Memory B cell (primary cell): ENCODE measurements at places on chromosomes 12 and 14.

DNA sequence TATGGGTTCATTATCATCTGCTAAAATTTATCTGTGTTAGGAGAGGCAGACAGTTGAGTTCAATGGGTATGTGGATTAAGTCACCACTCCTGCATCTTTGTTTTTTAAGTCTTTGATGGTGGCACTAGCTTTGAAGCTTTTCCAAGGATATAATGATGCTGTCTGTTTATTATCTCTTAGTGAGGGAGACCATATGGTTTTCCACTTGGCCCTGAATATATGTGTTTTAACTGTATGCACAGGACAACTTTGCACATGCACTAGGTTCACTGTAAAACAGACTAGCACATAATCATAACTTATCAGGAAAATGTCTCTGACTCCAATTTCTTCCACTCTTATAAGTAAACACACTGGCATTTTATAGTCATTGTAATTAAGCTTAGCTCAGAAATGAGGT lies 8.9 kb downstream of the OR6C74 start:
- no peaks in the 10 kb centered on the region for H3K4me1 ChIP-seq
- H3K27me3 ChIP-seq: peaks cover 2% of the 10 kb centered on the region
- no peak overlapping the region for H3K27ac ChIP-seq
- no peak overlapping the region for H3K4me3 ChIP-seq
- DNase-seq: no peak
- H3K36me3 ChIP-seq: no peaks in the 10 kb centered on the region

DNA sequence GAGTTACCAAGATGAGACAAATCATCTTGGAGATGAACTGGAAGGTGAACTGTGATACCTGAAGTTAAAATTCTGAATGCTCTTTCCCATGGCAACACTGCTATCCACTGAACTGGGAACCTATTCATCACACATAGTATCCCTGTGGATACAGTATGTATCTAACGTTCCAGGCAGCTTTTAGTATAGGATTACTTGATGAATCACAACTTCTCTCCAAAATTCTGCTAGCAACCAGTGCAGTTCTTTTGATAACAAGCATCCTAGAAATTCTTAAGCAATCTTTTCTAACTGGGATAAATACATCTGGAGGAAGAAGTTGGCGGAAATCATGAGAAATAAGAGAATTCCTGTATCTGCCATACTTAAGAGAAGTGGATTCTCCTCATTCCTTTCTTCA lies 66.4 kb downstream of the PAWR start:
- H3K4me1 ChIP-seq: peaks cover 15% of the 10 kb centered on the region
- no peak overlapping the region for H3K4me3 ChIP-seq
- peaks cover 26% of the 10 kb centered on the region for H3K36me3 ChIP-seq
- DNase-seq: no peak
- H3K27ac ChIP-seq: no peak overlapping the region

GRCh38 chr12:121580959-121581685 lies at the start of gene KDM2B:
Gene KDM2B (minus strand): TSS chr12:121581023. CDS start chr12:121580911, 112 bp downstream.
- H3K4me3 ChIP-seq: peak within 1 kb of the TSS; percentile 89
- peaks cover 21% of the 10 kb centered on the region for H3K4me1 ChIP-seq
- H3K27ac ChIP-seq: peak within 1 kb of the TSS; percentile 95

GRCh38 chr14:63249092-63249491 lies 44.8 kb downstream of the RHOJ start:
- no peaks in the 10 kb centered on the region for H3K36me3 ChIP-seq
- peaks cover 9% of the 10 kb centered on the region for H3K27me3 ChIP-seq
- no peak overlapping the region for H3K4me3 ChIP-seq
- DNase-seq: no peak
- H3K27ac ChIP-seq: no peak overlapping the region
- H3K4me1 ChIP-seq: no peaks in the 10 kb centered on the region

- no peak for DNase-seq
- peaks cover 1% of the 10 kb centered on the region for H3K27me3 ChIP-seq
- H3K4me1 ChIP-seq: no peaks in the 10 kb centered on the region
- no peak overlapping the region for H3K4me3 ChIP-seq
- peaks cover 4% of the 10 kb centered on the region for H3K36me3 ChIP-seq
Measured at GRCh38 chr12:117134059-117134458, 34.8 kb upstream of the TESC start.

GRCh38 chr12:21528953-21529352 lies 2.9 kb downstream of the SPX start:
- no peak for DNase-seq

- no peak for DNase-seq
- H3K27ac ChIP-seq: no peak overlapping the region
- H3K27me3 ChIP-seq: no peaks in the 10 kb centered on the region
Measured at GRCh38 chr12:122866950-122867607, 28.8 kb downstream of the VPS37B start.

- H3K4me1 ChIP-seq: peaks cover 3% of the 10 kb centered on the region
- no peak overlapping the region for H3K27ac ChIP-seq
- H3K4me3 ChIP-seq: no peak overlapping the region
Measured at GRCh38 chr12:2413999-2414792, 361.4 kb downstream of the CACNA1C start.

- no peak for DNase-seq
- H3K4me1 ChIP-seq: no peaks in the 10 kb centered on the region
- H3K4me3 ChIP-seq: no peak overlapping the region
- no peak overlapping the region for H3K27ac ChIP-seq
- H3K27me3 ChIP-seq: peaks cover 2% of the 10 kb centered on the region
- no peaks in the 10 kb centered on the region for H3K36me3 ChIP-seq
Measured at GRCh38 chr12:114866331-114866730, 182.4 kb upstream of the TBX3 start.

DNA sequence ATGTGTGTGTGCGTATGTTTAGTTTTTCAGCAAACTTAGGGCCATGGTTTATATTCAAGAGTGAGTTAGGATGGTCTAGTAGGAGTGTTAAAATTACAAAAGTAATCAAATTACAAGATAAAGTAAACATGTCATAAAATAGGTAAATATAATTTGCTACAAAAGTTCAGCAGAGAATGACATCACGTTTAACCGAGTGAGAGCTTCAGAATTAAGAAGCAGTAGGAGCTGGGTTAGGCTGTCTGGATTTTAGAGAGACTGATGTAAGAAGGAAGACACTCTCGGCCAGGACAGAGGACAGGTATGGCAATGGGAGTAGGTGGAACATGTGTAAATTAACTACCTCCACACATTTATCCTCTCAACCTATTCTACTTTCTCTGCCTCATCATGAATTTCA lies 11.6 kb upstream of the MGST1 start:
- H3K36me3 ChIP-seq: no peaks in the 10 kb centered on the region
- H3K4me3 ChIP-seq: no peak overlapping the region
- no peak for DNase-seq
- no peaks in the 10 kb centered on the region for H3K27me3 ChIP-seq
- no peaks in the 10 kb centered on the region for H3K4me1 ChIP-seq

DNA sequence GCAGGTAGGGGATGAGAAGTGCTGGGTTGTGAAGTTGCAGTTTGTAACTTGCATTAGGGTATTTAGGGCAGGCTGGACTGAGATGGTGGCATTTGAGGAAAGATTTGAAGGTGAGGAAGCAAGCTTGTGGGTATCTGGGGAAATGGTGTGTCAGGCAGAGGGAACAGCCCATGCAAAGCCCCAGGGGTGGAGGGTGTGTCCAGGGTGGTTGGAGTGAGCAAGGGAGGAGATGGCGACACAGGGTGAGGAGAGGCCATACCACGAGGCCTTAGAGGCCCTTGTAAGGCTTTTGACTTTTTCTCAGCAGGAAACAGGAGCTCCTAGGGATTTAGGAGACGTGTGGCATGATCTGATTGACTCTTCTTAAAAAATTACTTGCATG lies 136.9 kb downstream of the NUAK1 start:
- H3K36me3 ChIP-seq: no peaks in the 10 kb centered on the region
- DNase-seq: no peak
- no peaks in the 10 kb centered on the region for H3K4me1 ChIP-seq

DNA sequence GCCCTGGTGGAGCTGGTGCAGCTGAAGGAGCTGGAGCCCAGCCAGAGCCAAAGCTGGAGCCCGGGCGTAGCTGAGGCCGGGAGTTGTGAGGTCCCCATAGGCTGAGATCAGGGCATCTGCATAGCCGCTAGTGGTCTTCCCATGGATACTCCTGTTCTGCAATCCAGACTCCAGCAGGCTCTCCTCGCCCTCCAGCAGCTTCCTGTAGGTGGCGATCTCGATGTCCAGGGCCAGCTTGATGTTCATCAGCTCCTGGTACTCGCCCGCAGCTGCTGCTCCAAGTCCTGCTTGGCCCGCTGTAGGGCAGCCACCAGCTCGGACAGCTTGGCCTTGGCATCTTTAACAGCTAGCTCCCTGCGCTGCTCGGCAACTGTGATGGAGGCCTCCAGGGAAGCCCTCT lies 966.1 kb downstream of the FSCB start:
- H3K36me3 ChIP-seq: no peaks in the 10 kb centered on the region
- H3K4me3 ChIP-seq: no peak overlapping the region
- no peaks in the 10 kb centered on the region for H3K27me3 ChIP-seq
- H3K4me1 ChIP-seq: no peaks in the 10 kb centered on the region
- no peak overlapping the region for H3K27ac ChIP-seq

DNA sequence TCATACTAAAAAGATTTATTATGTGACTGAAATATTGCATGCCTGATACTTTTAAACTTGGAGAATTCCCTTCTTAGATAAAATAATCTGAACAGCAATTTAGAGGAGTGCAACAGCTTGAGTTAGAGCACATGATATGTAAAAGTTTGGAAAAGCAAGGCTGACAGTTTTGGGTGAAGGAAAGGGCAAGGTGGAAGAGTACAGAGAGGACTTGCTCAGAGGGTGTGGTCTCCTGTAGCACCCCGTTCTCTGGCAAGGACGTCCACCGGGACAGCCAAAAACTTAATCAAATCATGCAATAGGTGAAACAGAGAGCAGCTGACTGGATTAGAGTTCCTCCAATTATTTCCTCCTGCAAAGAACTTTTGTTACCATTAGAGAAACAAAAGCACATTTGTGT lies 65.2 kb upstream of the PDZRN4 start:
- H3K27me3 ChIP-seq: peaks cover 1% of the 10 kb centered on the region
- no peaks in the 10 kb centered on the region for H3K36me3 ChIP-seq
- no peak for DNase-seq

DNA sequence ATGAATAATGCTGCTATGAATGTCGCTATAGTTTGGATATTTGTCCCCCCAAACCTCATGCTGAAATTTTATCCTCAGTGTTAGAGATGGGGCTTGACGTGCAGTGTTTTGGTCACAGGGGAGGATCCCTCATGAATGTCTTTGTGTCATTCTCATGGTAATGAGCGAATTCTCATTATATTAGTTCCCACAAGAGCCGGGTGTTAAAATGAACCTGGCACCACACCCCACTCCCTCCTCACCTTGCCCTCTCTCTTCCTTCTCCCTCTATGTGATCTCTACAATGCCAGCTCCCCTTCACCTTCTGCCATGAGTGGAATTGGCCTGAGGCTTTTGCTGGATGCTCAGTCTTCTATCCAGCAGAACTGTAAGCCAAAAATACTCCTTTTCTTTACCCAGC lies 37.5 kb upstream of the YAF2 start:
- DNase-seq: no peak
- peaks cover 16% of the 10 kb centered on the region for H3K27me3 ChIP-seq
- peaks cover 3% of the 10 kb centered on the region for H3K4me1 ChIP-seq
- no peaks in the 10 kb centered on the region for H3K36me3 ChIP-seq
- no peak overlapping the region for H3K4me3 ChIP-seq

DNA sequence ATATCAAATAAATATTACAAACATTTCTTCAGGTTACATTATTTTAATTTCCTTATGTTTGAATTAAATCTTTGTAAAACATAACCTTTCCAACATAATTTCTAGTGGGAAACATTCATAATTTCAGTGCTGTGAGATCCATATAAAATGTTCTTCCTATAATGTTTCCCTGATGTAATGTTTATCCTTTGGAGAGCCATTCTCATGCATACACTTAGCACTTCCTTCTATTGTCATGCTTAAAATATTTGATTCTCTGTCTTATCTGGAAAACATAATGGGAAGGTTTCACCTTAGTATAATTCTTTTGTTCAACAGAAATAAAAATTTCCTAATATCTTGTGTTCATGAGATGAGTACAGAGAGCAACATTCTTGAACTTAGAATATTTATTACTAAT lies 472.5 kb downstream of the ADAMTS20 start:
- no peak overlapping the region for H3K4me3 ChIP-seq
- no peak for DNase-seq
- no peak overlapping the region for H3K27ac ChIP-seq
- H3K27me3 ChIP-seq: peaks cover 1% of the 10 kb centered on the region
- no peaks in the 10 kb centered on the region for H3K36me3 ChIP-seq

GRCh38 chr12:1093166-1093751 lies 102.2 kb downstream of the ERC1 start:
- H3K27ac ChIP-seq: no peak overlapping the region
- H3K4me3 ChIP-seq: no peak overlapping the region
- DNase-seq: peak; percentile 37
- H3K36me3 ChIP-seq: peaks cover 1% of the 10 kb centered on the region

DNA sequence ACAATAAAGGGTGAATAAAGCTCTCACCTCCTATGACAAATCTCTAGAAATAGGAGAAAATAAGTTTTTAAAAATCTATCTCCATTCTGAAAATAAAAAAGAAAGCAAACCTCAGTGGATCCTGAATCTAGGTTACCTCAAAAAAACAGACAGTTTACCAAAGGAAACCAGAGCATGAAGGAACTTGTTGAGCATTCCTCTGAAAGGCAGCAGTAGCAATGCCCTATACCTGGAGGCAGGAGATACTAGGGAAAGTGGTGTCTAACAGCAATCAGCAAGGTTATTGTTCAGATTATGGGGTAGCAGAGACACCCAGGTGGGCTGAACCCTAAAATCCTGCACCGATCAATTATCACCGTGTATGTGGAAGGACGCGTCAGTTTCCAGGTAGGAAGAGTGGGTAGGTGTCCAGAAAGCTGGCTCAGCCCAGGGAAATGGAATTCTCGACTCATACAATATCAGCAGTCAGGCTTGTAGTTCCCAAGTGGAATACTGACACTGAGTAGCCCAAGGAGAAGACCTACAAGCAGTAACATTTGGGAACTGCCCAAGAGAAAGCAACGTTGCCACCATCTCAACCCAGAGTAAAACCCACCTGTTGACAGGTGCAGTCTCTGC lies 128.3 kb downstream of the ST8SIA1 start:
- no peaks in the 10 kb centered on the region for H3K4me1 ChIP-seq
- peaks cover 2% of the 10 kb centered on the region for H3K36me3 ChIP-seq
- peaks cover 5% of the 10 kb centered on the region for H3K27me3 ChIP-seq

DNA sequence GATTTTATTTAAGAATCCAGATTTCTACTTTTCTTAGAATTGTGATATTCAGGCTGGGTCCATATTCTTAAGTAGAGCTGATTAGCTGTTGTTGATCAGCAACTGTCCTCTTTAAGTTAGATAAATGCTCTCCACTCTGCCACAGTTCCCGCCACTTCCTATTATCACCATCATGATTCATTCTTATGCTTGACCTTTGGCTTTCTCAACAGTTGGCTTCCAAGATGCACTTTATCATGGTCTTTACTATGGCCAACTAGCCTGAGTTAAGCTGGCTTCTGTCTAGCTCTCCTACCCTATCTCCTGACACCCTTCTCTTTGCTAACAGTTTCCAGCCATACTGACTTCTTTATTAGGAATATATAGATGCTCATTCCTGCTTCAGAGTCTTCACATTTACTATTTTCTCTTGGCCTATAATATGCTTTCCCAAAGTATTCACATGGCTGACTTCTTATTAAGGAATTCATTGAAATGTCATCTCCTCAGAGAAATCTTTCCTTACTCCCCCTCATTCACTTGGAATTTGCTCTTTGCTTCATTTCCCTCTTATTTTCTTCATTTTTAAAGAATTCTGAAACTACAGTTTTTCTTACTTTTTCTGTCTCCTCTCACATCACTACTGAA lies 149.0 kb upstream of the IGF1 start:
- no peaks in the 10 kb centered on the region for H3K4me1 ChIP-seq
- no peak overlapping the region for H3K4me3 ChIP-seq
- no peak for DNase-seq
